Stomach (tissue), 19 donors: ENCODE measurements at places on chromosomes 5 and 9. TPM values are rescaled to one million over a fixed set of nuclear protein-coding genes. Genes with fewer than 3 reads are reported as not detected.

DNA sequence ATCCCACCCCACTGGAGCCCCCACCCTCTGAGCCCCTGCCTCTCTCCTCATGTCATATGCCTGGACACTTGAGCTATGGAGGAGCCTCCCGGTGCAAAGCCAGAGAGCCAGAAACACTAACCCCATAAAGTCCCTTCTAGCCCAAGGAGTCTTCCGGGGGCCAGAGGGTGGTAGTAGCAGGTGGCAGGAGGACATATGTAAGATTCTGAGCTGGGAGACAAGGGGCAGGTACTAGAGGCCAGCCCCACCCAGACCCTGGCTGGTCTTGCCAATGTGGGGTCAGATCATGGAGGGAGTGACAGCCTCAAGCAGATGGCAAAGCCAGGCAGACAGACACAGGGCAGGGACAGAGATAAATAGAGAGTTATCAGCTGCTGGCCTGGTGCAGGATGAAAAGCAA is 63.4 kb downstream of the PSD2 start:
- DNase-seq: no peak

- DNase-seq: no peak
Measured at GRCh38 chr9:94664801-94665200, 25.5 kb upstream of the FBP1 start.

GPR151 gene
- total RNA-seq: not detected

FAM81B gene
- not detected for total RNA-seq

GCNT1 gene
- total RNA-seq: 7.0 TPM

FOXD4L4 gene
- total RNA-seq: not detected

SMIM33 gene
- total RNA-seq: not detected
